Heart left ventricle (tissue), 16 donors: ENCODE measurements at places on chromosomes 3 and 15. TPM values are rescaled to one million over a fixed set of nuclear protein-coding genes. Genes with fewer than 3 reads are reported as not detected.

DNA sequence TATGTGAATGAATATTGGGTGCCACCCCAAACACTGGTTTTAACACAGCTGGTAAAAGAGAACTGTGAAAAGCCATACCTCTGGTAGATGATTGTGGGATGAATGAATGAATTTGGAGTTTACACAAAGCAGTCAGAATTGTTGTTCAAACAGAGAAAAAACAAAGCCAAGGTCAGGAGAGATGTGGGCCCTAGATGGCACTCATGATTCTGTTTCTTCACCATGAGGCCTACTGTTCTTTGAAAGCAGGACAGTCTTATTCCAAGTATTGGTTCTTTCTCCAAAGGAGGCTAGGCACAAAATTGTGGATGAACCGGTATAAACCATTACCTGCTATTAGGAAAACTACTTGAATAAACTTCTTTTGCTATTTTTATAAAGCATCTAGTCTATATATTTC, 97.6 kb downstream of the SAMMSON start:
- H3K27ac ChIP-seq: no peak overlapping the region
- no peaks in the 10 kb centered on the region for H3K27me3 ChIP-seq

DNA sequence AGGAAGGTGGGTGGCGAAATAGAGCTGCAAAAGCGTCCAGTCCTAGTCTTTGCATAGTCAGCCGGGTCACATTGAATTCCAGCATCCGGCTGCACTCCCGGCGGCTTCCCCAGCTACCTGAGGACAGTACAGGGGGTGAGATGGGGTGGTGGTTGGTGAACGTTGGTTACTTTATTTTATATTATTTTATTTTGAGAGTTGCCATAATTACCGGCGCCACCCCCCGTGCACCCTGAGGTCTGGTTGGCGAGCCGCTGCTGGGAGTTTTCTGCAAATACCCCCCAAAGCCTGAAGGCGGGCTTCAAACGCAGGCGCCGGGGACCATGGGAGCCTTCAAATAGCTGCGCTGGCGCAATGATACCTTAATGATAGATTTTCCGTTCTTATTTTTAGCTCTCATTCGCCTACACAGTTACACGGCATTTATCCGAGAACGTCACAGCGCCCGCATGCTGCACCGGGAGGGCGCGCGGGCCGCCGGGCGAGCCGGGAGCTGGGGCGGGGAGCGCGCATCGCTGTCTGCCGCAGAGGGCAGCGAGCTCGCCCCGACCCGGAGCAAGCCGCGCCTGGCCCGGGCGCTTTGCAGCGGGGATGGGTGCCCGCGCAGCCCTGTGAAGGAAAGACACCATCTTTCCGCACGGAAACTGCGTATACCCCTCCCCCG, 756 bp upstream of the RASGRF1 start:
- peaks cover 62% of the 10 kb centered on the region for H3K27me3 ChIP-seq
- no peak overlapping the region for H3K27ac ChIP-seq
- H3K36me3 ChIP-seq: no peaks in the 10 kb centered on the region
- DNase-seq: no peak
- peaks cover 5% of the 10 kb centered on the region for H3K4me1 ChIP-seq

DNA sequence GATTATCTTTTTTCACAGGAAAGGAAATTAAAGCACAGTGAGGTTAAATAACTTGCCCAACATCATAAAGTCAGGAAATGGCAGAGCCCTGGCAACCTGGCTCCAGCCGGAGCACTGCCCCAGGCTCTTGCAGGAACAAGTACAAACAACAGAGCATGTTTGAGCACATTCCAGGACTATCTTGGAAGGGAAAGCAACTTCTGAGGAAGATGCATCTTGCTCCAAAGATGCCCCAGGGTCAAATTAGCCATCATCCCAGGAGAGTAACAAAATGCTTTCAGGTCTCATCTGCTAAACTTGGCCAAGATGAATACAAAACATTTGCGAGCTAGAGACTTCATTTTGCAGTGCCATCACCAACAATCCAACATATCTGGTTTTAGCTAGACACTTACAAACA, 162.4 kb upstream of the LRRN1 start:
- no peaks in the 10 kb centered on the region for H3K4me1 ChIP-seq
- no peak for DNase-seq
- H3K27ac ChIP-seq: no peak overlapping the region
- no peaks in the 10 kb centered on the region for H3K36me3 ChIP-seq
- H3K27me3 ChIP-seq: no peaks in the 10 kb centered on the region

SELENOK gene
- 80.1 TPM for total RNA-seq

- no peak for DNase-seq
- H3K27ac ChIP-seq: no peak overlapping the region
- no peaks in the 10 kb centered on the region for H3K36me3 ChIP-seq
- no peaks in the 10 kb centered on the region for H3K27me3 ChIP-seq
- peaks cover 9% of the 10 kb centered on the region for H3K4me1 ChIP-seq
Measured at GRCh38 chr3:32440611-32441350, 49.1 kb downstream of the CMTM7 start.

TEX55 gene
- not detected for total RNA-seq

DUOXA1 gene
- total RNA-seq: 0.35 TPM
